T-helper 1 cell (primary cell): ENCODE measurements at places on chromosomes 16 and 17.

- DNase-seq: no peak
Measured at GRCh38 chr17:80774643-80775281, 216.9 kb upstream of the CHMP6 start.

DNA sequence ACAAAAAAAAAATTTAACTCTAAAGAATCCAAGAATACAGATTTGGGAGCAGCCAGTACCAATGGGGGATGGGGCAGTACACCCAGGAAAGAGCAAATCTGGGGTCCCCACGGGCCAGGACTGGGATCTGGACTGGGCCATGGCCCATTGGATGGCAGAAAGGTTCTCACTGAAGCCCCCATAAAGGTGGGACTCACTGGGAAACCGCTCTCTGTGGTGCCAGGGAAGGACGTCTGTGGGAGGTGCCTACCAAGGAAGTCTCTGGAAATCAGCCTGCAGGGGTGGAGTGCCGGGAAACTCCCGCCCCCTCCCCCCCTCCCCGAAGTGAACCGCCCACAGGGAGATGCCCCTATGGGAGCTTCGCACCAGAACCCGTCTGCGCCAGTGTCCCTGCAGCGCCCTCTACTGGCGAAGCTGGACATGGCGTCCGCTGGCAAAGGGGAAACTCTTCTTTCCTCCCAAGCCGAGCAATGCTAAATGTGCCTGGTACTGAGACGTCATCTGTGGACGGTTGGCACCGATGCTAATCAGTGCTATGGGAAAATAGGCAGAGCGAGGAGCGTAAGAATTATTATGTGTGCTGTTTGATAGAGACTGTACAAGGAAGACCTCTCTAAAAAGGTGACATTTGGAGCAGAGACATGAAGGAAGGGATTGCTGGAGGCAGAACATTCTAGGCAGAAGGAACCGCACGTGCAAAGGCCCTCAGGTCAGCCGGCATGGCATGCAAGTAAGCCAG, 671.1 kb downstream of the WWOX start:
- DNase-seq: peak; percentile 80

DNA sequence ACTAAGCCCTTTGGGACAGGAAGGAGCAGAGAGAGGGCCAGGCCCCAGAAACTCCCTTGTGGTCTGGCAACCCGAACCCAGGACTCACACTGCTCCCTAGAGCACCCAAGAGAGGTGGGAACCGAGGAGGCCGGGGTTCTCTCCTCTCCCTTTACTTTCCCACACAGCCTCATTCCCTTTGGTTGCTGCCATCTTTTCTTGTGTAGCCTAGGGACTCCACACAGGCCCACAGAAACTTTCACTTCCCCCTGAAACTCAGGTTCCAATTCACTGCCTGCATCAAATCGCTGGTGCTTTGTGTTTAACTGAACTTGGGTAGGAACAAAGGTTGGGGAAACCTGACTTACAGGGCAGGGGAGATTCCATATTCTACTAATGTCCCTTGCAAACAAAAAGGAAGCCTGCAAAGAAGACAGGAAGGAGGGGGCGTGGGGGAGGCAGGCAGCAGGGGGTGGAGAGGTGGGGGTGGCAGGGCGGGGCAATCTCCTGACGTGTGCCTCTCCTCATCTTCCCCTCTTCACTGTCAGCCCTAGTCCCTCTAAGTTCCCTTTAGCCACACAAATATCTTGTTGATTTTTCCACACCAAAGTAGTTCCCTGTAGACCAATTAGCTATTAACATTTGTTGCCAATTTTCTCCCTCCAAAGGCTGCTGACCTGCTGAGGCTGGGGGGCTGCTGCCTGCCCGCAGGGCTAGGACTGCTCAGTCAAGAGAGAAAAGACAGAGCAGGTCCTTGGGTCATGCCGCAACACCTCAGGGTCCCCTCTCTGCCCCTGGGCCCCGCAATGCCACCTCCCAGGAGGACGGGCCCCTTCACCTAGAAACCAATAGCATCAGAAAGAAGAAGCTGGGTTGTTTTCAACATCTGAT, 8.0 kb downstream of the ST3GAL2 start:
- DNase-seq: peak; percentile 36

DNA sequence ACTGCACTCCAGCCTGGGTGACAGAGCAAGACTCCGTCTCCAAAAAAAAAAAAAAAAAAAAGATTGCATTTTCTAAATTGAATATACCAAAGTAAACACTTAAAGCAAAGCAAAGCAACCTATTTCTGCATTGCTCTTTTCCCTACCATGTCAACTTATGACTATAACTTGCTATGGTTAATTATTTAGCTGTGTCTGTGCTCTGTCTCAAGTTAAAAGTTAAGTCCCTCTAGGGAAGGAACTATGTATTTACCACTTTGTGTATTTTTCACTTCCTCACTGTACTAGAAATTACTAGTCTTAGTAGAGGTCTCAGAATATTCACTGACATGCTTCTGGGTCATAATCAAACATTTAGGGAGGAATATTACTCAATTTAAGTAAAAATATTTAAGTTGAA, 711.7 kb upstream of the SOX9 start:
- no peak for DNase-seq

DNA sequence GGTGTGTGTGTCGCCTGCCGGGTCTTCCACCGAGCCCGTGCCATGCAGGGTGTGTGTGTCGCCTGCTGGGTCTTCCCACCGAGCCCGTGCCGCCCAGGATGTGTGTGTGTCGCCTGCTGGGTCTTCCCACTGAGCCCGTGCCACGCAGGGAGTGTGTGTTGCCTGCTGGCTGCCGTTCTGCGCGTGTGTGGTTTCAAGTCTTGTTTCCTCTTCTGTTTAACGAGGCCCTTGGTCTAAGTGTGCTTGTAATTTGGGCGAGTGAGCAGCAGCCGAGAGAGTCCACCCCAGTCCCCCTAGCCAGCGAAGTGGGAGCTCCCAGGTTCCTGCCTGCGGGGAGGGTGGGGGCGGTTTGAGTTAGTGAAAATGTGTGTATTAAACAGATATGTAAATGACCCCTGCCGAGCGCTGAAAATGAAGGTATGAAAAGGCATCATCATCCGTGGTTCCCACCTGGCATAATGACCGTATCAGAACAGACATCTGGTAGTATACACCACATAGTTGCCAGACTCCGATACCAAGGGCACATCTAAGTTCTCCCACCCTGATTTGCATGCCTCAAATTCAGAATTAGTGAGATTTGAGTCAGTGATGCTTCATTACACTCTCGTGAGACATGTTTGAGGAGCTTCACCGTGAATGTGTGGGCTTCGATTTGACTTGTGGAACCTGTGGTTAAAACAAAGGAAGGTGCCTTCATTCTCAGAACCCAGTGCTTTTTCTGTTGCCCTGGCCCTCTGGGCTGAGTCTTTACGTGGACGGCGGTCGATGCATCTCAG, 114.5 kb upstream of the CHMP6 start:
- DNase-seq: peak; percentile 93

GRCh38 chr16:59047114-59047513, 313.0 kb upstream of the GOT2 start:
- DNase-seq: no peak

- no peak for DNase-seq
Measured at GRCh38 chr16:14071576-14072271, 605 bp downstream of the MRTFB start.

GRCh38 chr16:15701975-15702970, 52.2 kb downstream of the NDE1 start:
- no peak for DNase-seq
